ENCODE measurements at places on chromosomes 5 and 9.

DNA sequence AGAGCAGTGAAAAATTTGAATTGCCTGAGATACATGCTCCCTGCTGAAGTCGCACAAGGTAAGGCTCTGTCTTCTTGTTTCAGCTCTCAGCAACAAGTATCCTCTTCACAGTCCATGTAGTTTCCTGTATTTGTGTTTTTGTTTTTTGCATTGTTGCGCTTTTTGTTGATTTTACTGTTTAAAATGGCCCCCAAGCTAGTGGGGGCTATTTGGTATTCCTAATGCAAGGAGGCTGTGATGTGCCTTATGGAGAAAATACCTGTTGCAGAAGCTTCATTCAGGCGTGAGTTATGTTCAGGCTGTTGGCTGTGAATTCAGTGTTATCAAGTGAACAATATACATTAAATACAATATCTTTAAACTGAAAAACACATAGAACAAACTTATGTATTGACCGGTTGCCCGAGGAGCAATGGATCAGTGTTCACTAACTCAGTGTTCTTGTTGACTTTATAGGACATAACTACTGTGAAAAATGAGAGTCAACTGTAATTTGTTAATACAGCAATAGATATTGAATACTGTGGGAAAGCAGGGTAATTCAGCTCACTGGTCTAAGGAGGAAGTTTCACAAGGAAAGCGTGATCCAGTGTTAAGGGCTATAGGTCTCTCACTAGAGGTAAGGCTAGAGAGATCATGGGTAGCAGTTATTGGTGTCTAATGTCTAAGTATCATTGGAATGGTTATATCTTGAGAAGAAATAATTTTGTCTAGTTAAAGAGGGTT lies 150.5 kb downstream of the GCNT1 start:
- no peak for DNase-seq

DNA sequence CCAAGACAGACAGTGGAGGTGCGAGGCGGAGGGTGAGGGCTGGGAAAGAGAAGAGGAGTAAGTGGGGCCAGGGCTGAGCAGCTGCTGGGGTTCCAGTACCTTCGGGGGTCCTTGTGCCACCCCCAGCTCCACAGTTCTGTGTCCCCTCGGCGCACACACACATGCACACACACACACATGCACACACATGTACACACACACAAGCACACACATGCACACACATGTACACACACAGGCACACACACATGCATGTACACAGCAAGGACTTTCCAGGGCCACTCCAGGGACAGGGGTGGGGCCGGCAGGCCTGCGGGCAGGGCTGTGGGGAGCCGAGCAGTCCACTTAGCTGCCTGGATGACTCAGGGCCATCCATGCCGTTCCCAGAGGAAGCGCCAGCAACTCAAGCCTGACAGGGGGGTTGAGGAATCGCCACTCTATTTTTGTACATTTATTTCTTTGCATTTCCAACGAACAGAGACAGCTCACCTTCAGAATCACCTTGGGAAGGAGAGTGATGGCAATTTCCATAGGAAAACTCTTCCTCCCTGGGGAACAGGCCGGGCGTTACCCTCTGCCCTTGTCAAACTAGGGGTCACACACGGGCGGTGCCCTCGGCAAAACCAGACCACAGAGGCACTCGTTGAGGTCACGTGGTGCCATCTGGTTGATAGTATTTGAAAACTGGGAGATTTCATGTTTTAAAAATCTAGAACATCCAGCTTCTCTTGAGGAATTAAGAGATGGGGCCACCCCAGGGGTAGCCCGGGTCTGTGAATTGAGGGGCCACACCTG lies 135.7 kb downstream of the ADAMTS2 start:
- DNase-seq, result no peak

- DNase-seq, result no peak
Measured at GRCh38 chr5:74643111-74643562, 2.6 kb upstream of the ENC1 start.

GRCh38 chr5:146461319-146461718 lies 14.2 kb downstream of the TCERG1 start:
- no peak for DNase-seq

DNA sequence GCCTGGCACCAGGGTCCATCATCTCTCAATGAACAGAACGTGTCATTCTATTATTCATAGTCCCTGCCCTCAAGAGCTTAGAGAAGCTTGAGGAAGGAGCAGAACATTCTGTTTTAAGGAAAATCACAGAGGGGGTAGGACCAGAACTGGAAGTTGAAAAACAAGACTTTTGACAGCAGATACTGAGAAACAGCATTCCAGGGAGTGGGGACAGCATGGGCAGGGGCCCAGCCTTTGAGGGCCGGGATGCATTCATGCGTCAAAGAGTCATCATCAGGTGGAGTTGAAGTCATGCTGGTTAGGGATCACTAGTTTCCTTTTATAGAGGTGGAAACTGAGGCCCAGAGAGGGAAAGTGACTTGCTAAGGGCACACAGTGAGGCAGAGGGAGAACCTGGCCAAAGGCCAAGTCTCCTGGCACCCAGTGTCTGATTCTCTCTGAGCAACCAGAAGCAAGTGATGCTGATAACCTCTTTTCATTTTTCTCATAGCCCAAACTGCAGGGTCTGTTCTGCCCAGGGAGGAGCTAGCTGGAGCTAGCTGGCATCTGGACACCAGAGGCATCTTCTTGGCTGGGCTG lies 41.5 kb upstream of the STXBP1 start:
- no peak for DNase-seq

DNA sequence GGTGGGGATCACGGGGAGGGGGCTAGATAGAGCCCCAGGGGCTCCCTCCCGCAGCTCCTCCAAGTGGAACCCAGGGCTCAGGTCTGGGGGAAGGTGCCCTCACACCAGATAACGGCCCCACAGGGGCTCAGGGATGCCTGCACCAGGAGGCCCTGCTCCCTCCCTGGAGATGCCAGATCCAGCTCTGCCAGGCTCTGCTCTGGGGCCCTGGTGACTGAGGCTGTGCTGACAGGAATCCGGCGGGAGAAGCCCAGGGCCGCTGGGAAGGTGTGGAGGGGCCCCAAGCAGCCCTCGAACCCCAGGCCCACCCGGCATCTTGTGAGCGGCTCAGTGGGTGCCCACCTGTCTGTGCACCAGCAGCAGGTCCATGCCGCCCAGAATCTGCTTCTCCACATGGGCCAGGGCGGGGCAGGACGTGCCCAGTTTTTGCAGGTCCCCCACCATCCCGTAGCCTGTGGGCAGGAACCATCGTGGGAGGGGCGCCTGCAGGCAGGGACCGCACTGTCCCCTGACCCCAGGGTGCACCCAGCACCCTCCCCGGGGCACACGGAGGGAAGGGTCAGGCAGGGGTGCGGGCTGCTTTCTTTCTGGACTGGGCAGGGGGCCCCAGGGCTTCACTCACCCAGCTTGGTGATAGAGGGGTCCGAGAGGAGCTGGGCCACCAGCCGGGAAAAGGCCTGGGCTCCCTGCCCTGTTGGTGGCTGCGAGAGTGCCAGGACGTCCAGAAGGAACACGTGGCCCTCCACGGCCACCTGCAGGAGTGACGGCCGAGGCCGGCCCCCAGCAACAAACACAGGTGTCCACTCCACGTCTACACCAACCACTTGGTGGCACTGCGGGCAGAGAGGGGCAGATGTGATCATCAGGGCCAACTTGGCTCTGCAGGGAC lies 48.9 kb upstream of the NRARP start:
- no peak for DNase-seq

- DNase-seq, result peak; percentile 94
Measured at GRCh38 chr9:81686614-81687520, 2.5 kb downstream of the TLE1 start.

DNA sequence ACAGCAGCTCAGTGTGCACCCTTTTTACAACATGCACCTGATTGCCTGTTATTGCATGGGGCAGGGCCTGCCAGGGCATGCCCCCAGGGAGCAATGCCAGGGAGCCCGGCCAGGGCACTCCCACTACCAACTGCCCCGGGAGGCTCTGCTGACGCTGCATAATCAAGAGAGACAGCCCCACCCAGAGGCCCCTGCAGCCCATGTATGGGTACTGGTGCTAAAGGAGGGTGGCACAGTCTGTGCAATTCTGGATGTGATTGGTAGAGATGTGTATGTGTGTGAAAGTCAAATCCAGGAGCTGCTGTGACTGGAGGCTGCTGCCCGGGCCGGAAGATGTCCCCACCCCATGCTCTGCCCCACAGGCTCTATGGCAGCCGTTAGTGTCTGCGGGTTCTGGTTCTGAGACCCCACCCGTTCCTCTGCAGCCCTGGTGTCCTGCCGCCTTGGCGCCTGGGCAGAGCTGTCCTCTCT lies 3.9 kb upstream of the NEURL1B start:
- DNase-seq, result no peak

- DNase-seq, result no peak
Measured at GRCh38 chr5:3092664-3093063, 341.2 kb upstream of the IRX2 start.

- no peak for DNase-seq
Measured at GRCh38 chr5:169880012-169880663, 100.2 kb downstream of the INSYN2B start.

DNA sequence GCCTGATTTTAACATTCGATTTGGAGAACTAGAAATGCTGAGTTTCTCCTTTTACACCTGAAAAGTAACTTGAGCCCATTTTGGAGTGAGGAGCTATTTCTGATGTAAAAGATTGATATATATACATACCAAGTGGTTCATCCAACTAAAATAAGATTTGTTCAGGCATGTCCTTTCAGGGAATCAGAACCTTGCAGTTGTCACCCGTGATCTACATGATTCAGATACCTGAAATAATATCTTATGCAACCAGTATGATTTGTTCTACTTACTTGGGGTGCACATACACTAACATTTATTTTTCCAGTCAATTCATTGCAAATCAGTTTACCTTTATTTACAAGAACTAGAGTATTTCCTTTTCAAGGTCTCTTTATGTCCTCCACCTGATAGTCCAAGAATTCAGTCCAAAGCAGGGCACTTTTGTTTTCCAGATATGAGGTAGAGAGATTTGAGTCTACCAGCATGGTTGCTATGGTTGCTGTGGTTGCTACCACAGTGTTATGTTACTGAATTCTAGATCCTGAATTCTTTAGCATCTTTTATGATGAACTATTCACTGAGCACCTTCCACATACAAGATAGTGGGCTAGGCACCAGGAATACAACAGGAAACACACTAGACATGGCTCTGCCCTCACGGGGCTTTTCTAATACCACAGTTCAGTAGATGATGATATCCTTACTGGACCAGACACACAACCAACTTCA lies 49.3 kb downstream of the CCL28 start:
- DNase-seq, result no peak

GRCh38 chr9:111896942-111897600 lies 457 bp downstream of the UGCG start:
- peak; percentile 83 for DNase-seq

GRCh38 chr9:109312783-109313182 lies 8.1 kb downstream of the EPB41L4B start:
- no peak for DNase-seq

- no peak for DNase-seq
Measured at GRCh38 chr5:127961763-127962145, 121.8 kb upstream of the SLC12A2 start.

GRCh38 chr5:76625087-76625815 lies 2.0 kb upstream of the F2RL2 start:
- no peak for DNase-seq

- no peak for DNase-seq
Measured at GRCh38 chr9:82538634-82539033, 524.3 kb downstream of the RASEF start.

- DNase-seq, result peak; percentile 73
Measured at GRCh38 chr5:123371575-123372179, 51.5 kb downstream of the CEP120 start.

DNA sequence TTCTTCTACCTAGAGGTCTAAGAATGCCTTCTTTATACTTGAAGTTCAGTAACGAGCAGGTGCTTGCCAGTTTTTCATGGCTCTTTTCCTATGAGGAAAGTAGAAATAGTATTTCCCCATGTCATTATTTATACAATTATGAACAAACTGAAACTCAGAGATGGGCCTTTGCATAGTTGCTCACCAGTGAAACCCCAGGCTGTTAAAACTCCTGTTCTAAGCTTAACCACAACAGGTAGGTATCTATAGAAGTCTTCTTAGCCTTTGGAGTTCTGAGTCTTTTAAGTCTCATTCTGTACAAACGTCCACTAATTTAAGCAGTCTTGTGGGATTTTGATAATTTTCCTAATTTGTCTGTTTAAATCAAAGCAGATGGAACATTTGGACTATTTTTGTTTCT lies 90.1 kb downstream of the STARD4 start:
- no peak for DNase-seq

GRCh38 chr9:125991886-125992529 lies 244.8 kb downstream of the PBX3 start:
- peak; percentile 15 for DNase-seq

DNA sequence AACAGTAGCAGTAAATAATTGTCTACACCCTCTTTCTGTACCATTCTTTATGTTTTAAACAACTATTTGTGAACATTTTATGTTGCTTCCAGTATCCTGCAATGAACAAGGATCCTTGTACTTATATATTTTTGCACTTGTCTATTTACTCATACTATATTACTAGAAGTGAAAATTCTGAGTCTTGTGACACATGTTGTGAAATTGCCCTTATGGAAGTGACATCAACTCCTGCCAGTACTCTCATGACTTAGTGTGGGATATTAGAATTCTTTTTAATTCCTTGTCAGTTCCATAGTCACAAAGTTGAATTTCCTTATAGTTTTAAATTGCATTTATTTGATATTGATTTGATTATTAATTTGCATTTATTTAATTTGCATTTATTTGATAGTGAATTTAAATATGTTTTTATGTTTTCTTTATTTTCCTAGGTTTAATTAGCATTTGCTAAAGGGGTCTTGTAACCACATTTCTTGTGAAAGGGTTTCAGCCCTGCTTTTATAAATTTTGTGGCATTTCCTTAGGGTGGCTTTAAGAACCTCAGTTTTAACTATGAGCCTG lies 27.7 kb downstream of the PARP8 start:
- no peak for DNase-seq

GRCh38 chr9:93582115-93582514 lies 5.7 kb downstream of the PHF2 start:
- peak; percentile 4 for DNase-seq

DNA sequence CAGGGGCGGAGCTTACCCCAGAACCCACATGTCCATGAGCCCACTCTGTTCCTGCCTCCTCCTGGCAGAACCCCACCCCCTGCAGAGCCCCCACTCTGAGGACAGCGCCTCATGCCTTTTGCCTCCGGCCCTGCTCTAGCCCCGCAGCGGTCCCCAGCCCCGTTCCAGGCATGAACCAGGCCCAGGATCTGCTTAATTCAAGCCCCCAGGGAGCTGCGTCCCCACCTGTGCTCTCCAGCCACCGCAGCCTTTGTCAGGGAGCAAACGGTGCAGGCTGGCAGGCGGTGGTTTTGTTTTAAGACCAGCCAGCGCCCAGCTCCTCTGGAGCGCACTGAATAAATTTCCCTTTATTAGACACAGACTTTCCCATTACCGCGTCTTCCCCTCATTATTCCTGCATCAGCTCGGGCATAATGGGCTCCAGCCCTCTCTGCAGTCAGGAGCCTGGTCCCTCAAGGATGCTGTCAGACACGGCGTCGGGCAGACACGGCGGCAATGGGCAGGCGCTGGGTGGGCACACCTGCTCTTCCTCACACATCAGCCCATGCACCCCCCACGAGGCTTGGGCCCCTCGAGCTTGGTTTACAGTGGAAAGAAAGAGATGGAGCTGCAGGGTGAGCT lies 137.6 kb downstream of the OLFM1 start:
- DNase-seq, result peak; percentile 38

- peak; percentile 32 for DNase-seq
Measured at GRCh38 chr5:180113660-180114303, 42.2 kb upstream of the RNF130 start.
